NCI-H1436 treated with DMSO at 0.1 percent for 48 hours (cell line): ENCODE measurements at places on chromosomes 6 and 20.

DNA sequence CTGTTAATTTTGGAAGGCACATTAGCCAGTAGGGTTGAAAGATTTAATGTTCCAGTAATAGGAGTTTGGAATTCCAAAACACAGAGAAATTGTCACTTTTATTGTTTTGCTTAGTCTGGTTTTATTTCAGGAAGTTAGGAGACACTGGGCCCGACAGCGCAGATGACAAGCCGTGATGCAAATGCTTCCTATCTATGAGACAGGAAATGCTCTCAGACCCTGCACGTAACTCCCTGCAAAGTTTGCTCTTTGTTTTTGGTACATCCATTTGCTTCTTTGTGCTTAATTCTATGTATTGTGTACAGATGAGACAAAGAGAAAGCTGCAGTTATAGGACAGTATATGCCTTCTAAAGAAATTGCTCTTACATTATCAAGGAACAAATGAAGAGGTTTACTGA, 201.6 kb upstream of the SGK1 start:
- DNase-seq, result no peak

GRCh38 chr6:157563611-157564284, 182.8 kb downstream of the ZDHHC14 start:
- no peak for DNase-seq

DNA sequence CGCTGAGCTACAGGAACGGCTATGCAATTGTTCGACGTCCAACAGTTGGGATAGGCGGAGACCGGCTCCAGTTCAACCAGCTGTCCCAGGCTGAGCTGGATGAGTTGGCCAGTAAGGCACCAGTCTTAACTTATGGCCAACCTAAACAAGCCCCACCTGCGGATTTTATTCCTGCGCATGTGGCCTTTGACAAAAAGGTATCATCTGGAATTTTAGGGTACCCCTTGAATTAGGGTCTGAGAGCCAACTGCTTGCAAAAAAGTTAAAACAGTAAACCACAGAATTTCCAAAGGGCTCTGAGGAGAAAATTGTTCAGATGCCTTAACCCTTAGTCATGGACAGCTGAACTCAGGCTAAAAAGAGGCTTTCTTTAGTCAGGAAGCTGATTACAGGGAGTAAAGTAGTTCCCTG, 3.8 kb downstream of the EFHC1 start:
- DNase-seq, result no peak

DNA sequence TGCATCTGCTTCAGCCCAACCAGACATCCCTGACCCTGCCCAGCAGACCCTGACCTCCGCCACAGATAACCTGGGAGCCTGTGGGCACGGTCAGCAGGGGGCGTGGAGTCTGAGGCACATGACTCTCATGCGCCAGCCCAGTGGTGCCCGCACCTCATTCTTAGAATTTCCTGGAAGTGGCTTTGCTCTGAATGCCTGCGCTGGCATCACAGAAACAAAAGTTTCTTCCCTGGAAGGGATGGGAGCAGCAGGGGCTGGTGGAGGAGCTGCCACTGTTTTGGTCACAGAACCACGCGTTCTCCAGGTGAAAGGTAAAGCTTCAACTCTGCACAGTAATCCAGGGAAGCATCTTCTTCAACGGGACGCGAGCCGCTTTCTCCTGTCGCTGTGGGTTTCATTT, 67.9 kb upstream of the DUSP22 start:
- DNase-seq, result no peak

- no peak for DNase-seq
These were observed 54.6 kb downstream of the PPARD start for GRCh38 chr6:35396991-35397390.

GRCh38 chr6:16684195-16684689, 77.0 kb downstream of the ATXN1 start:
- no peak for DNase-seq

DNA sequence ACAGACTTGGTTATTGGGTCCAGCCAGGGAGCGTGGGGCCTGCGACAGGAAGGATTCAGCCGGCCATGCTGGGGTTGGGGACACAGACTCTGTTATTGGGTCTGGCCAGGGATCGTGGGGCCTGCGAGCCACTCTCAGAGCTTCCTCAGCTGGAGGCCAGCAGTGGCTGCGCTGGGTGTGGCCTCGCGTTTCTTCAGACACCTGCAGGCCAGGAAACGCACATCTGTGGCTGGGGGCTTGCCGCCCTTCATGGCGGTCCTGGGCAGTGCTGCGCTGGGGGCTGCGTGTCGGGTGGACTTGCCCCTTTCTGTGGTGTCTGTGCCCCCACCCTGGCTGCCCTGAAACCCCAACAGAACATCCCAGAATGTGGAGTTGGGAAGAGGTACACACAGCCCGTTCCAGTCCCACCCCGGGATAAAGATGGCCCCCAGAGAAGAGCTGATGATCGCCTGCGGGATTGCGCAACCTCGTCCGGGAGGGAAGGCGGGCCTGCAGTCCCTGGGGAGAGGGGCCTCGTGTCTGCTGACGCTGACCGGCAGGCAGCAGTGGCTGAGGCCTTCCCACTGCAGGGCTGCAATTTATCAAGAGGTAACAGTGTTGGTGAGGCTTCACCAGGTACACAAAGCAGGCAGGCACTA, 16.9 kb upstream of the MTG2 start:
- DNase-seq, result no peak
